ENCODE measurements at places on chromosomes 11 and 22. TPM values are rescaled to one million over a fixed set of nuclear protein-coding genes. Genes with fewer than 3 reads are reported as not detected.

GRCh38 chr11:62153087-62153395 lies 29.2 kb downstream of the INCENP start:
- no peak overlapping the region for H3K4me3 ChIP-seq
- H3K36me3 ChIP-seq, result no peaks in the 10 kb centered on the region
- H3K4me1 ChIP-seq, result no peaks in the 10 kb centered on the region
- DNase-seq, result no peak

DNA sequence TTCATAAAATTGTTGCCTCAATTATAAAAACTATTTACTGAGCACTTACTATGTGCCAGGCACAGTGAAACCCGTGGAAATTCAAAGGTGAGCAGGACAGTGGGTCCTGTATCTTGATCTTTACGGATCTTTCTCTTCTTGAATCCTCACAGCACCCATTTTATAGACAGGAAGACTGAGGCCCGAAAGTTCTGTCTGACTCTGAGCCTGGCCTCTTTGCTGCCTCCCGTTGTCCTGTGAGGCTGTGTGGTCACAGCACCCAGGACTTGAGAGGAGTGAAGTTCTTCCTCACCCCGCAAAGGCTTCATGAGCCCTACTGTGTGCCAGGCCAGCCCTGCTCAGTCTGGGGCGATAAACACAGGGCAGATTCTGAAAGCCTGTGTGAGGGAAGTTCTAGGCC lies 13.4 kb upstream of the MN1 start:
- DNase-seq, result no peak
- H3K27ac ChIP-seq, result no peak overlapping the region

DNA sequence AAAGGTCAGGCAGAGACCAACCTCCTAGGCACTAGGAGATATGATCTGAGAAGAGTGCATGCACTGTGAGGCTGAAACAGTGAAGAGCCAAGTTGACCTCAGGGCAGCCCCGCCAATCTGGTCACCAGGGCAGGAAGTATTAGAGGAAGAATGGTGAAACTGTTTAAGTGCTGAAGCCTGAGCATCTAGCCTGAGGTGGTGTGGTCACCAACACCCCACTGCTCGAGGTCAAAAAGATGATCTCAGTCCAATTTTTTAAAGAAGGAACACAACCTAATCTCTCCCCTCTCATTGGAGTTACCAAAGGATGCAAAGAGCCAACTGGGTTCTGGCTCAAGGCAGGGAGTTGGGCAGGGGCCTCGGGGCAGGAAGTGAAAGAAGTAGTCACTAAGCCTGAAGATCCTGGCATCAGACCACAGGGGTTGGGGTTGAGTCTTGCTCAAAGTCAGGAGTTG lies 4.0 kb downstream of the APBB1 start:
- no peaks in the 10 kb centered on the region for H3K36me3 ChIP-seq
- H3K27me3 ChIP-seq, result peaks cover 3% of the 10 kb centered on the region

- H3K27ac ChIP-seq, result no peak overlapping the region
- peaks cover 12% of the 10 kb centered on the region for H3K4me1 ChIP-seq
- peak; percentile 59 for DNase-seq
- H3K36me3 ChIP-seq, result no peaks in the 10 kb centered on the region
- peaks cover 4% of the 10 kb centered on the region for H3K27me3 ChIP-seq
Measured at GRCh38 chr11:15770798-15771414, 585.4 kb downstream of the SOX6 start.

- no peak overlapping the region for H3K27ac ChIP-seq
- no peak for DNase-seq
- peaks cover 11% of the 10 kb centered on the region for H3K27me3 ChIP-seq
- H3K4me1 ChIP-seq, result peaks cover 17% of the 10 kb centered on the region
Measured at GRCh38 chr22:45602824-45603595, 68.6 kb upstream of the ATXN10 start.

GRCh38 chr11:31106326-31106725 lies 263.2 kb downstream of the DCDC1 start:
- H3K27ac ChIP-seq, result no peak overlapping the region
- H3K36me3 ChIP-seq, result no peaks in the 10 kb centered on the region
- H3K4me3 ChIP-seq, result no peak overlapping the region
- H3K4me1 ChIP-seq, result peaks cover 17% of the 10 kb centered on the region

DNA sequence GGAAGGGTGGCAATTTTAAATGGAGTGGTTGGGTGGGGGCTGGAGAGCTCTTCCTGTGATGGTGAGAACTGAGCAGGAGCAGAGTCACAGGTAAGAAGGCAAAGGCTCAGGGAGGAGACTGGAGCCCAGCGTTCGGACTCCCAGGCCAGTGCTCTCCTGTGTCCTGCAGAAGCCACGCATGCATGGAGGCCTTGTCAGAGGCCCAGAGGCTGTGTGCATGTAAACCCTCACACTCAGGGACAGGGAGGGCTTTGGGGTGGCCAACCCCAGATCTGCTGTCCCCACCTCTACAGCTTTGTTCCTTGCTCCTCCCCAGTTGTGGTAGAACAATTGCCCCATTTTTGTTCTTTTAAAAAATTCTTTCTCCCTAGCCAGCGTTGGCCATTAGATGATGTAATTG lies 130.4 kb upstream of the PARVA start:
- peaks cover 2% of the 10 kb centered on the region for H3K27me3 ChIP-seq
- H3K4me3 ChIP-seq, result no peak overlapping the region
- H3K27ac ChIP-seq, result no peak overlapping the region
- DNase-seq, result no peak

DNA sequence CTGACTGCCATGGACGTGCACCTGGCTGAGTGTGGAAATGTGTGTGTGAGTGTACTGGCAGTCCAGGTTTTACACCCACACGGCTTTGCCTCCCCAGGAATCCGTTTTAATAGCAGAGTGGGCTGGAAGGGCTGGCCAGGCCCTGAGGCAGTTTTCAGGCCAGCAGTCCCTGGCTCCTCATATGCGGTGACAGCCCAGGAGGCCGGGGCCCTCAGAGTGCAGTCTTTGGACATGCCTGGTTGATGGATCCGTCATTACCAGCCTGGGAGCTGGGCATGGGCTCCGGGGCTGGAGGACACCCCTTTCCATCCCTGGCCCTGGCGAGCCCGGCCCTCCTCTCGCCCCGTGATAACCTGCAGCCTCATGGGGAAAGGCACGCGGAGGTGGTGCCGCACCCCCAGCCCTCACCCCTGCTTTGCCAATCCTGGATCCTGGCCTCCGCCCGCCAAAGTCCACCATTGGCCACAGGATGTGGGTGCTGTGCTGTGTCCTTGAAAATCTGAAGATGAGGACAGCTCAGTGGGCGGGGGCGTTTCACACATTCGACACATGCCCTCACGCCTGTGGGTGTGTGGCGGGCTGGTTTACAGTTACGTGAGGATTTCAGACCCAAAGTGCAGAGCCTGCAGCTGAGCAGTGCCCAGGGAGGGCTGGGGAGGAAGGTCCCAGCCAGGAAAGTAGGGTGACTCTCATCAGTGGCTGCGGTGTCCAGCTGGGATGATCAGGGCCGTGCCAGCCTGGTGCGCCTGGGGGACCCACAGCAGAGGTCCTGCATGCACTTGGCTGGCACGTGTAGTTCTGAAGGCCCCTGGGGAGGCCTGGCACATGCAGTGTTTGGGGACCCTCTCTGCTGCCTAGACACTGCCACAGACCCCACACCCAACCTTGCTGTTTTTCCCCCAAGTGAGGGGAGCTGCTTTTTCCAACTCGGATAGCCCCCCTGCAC lies 55.1 kb downstream of the RTN4R start:
- H3K36me3 ChIP-seq, result no peaks in the 10 kb centered on the region
- H3K4me1 ChIP-seq, result peaks cover 10% of the 10 kb centered on the region
- peaks cover 5% of the 10 kb centered on the region for H3K27me3 ChIP-seq
- no peak for DNase-seq
- no peak overlapping the region for H3K4me3 ChIP-seq

GRCh38 chr11:82225930-82226329 lies 507.7 kb downstream of the FAM181B start:
- peaks cover 10% of the 10 kb centered on the region for H3K4me1 ChIP-seq
- H3K36me3 ChIP-seq, result peaks cover 20% of the 10 kb centered on the region
- no peak overlapping the region for H3K4me3 ChIP-seq

- H3K36me3 ChIP-seq, result no peaks in the 10 kb centered on the region
- no peak overlapping the region for H3K4me3 ChIP-seq
- H3K27me3 ChIP-seq, result no peaks in the 10 kb centered on the region
- H3K4me1 ChIP-seq, result peaks cover 6% of the 10 kb centered on the region
- no peak overlapping the region for H3K27ac ChIP-seq
Measured at GRCh38 chr11:111691176-111691575, 75.0 kb downstream of the PPP2R1B start.

- H3K27ac ChIP-seq, result no peak overlapping the region
- H3K4me1 ChIP-seq, result peaks cover 5% of the 10 kb centered on the region
- no peaks in the 10 kb centered on the region for H3K27me3 ChIP-seq
- no peak for DNase-seq
- no peaks in the 10 kb centered on the region for H3K36me3 ChIP-seq
- H3K4me3 ChIP-seq, result no peak overlapping the region
Measured at GRCh38 chr11:120302001-120302805, 22.9 kb upstream of the TLCD5 start.

DNA sequence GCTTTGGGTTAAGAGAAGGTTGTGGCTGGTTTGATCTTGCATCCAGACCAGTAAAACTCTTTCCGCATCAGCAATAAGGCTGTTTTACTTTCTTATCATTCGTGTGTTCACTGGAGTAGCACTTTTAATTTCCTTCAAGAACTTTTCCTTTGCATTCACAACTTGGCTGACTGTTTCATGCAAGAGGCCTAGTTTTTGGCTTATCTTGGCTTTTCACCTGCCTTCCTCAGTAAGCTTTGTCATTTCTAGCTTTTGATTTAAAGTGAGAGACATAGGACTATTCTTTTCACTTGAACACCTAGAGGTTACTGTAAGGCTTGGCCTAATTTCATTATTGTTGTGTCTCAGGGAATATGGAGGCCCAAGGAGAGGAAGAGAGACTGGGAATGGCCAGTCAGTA lies 144.5 kb downstream of the UVRAG start:
- no peaks in the 10 kb centered on the region for H3K27me3 ChIP-seq
- DNase-seq, result no peak
- H3K4me1 ChIP-seq, result no peaks in the 10 kb centered on the region
- H3K36me3 ChIP-seq, result no peaks in the 10 kb centered on the region
- H3K4me3 ChIP-seq, result no peak overlapping the region

GRCh38 chr11:71977090-71977489 lies 21.6 kb upstream of the IL18BP start:
- H3K27me3 ChIP-seq, result no peaks in the 10 kb centered on the region
- no peak for DNase-seq
- H3K4me1 ChIP-seq, result peaks cover 4% of the 10 kb centered on the region
- no peaks in the 10 kb centered on the region for H3K36me3 ChIP-seq
- H3K27ac ChIP-seq, result no peak overlapping the region

GRCh38 chr11:108135845-108136544 lies 14.6 kb downstream of the ACAT1 start:
- H3K27ac ChIP-seq, result no peak overlapping the region
- H3K4me1 ChIP-seq, result no peaks in the 10 kb centered on the region
- H3K4me3 ChIP-seq, result no peak overlapping the region
- no peaks in the 10 kb centered on the region for H3K36me3 ChIP-seq
- no peak for DNase-seq

DNA sequence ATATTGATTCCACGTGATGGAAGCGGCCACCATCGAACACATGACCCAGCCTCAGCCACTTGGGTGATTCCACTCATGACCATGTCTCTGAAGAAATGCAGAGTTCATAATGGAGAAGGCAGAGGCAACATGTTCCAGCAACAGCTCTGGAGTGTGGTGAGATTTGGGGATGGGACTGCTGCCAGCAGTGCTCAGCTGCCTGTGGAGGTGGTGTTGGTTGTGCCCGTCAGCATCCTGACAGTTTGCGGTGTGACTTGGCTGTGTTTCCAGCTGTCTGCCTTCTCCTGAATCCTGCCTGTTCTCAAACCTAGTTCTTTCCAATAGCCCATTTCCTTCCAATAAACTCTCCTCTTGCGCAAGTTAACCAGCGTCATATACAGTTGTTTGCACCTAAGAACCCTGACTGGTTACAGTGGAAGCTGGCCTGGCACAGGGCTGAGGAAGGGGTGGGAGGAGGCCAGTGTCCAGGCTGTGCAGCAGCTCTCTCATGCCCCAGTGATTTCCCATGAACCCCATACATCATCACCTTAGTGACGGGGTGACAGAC lies 22.0 kb upstream of the OR8B8 start:
- H3K36me3 ChIP-seq, result no peaks in the 10 kb centered on the region
- no peak overlapping the region for H3K27ac ChIP-seq
- H3K4me1 ChIP-seq, result peaks cover 10% of the 10 kb centered on the region

GRCh38 chr11:77038825-77039326 lies 4.7 kb downstream of the B3GNT6 start:
- peaks cover 20% of the 10 kb centered on the region for H3K27me3 ChIP-seq
- no peak overlapping the region for H3K27ac ChIP-seq
- H3K4me3 ChIP-seq, result peak overlapping the region; percentile 46
- peaks cover 11% of the 10 kb centered on the region for H3K36me3 ChIP-seq

DNA sequence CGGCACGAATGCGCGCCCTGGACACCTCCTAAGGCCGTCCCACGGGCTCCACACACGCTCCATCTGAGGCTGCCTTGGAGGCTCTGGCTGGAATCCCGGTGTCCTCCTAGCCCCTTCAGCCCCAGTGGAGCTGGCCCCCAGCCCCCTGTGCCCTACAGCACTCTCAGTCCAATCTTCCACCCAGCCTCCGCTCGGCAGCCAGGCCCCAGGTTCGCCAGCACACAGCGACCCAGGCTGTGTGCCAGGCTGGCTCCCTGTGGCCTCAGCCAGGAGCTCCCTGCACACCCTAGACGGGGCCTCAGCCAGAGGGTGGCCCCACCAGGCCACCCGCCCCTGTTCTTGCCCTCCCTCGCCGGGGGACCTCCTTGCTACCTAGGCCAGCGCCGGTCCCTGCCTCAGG lies 18.6 kb downstream of the MOB2 start:
- peaks cover 11% of the 10 kb centered on the region for H3K4me1 ChIP-seq
- no peak overlapping the region for H3K4me3 ChIP-seq
- H3K36me3 ChIP-seq, result peaks cover 7% of the 10 kb centered on the region
- peaks cover 33% of the 10 kb centered on the region for H3K27me3 ChIP-seq
- no peak for DNase-seq

DNA sequence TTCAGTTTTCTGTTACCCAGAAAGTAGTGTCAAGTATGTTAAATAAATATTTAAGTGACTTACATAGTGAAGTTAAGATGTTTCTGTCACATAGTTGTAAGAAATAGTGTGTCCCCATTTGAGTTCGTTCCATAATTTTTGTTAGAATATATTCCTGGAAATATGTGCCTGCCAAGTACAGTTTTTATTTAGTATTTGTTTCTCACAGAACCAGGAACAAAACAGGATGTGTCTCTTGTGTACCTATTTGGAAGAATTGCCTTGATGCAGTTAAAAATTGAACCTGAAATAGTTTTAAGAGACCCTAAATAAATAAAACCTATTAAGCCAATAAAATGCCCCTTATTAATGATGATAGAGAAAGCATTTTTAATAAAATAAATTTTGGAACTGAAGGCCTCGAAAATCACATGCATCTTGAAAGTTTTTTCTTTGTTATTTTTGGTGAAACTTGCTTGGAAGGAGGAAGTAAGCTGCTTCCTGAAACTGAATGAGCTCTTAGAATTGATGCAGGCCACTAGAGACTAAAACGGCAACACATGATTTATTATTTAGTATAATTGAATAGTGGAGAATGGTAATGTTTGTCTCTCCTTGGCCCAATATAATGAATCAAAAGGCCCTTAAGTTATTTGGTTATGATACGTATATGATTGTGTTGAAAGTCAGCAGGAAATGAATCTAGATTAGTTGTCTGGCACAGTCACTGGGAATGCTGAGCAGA lies 55.9 kb downstream of the SWAP70 start:
- no peaks in the 10 kb centered on the region for H3K36me3 ChIP-seq
- DNase-seq, result no peak
- peaks cover 3% of the 10 kb centered on the region for H3K27me3 ChIP-seq
- peaks cover 3% of the 10 kb centered on the region for H3K4me1 ChIP-seq
- no peak overlapping the region for H3K27ac ChIP-seq
- H3K4me3 ChIP-seq, result no peak overlapping the region

GRCh38 chr22:48659404-48659996 lies 1168.2 kb downstream of the BRD1 start:
- H3K27me3 ChIP-seq, result peaks cover 5% of the 10 kb centered on the region
- no peaks in the 10 kb centered on the region for H3K4me1 ChIP-seq
- no peak for DNase-seq
- H3K27ac ChIP-seq, result no peak overlapping the region

Gene PTPRCAP
- 2.1 TPM for total RNA-seq

Gene MS4A14
- total RNA-seq, result not detected

Gene SEZ6L
- total RNA-seq, result 109 TPM

Gene MS4A6A
- total RNA-seq, result not detected

Gene PLAAT5
- total RNA-seq, result 11.2 TPM

Data from glutamatergic neuron (in vitro differentiated cells).